NT2/D1 (cell line): ENCODE measurements at places on chromosomes 7 and 10.

- DNase-seq, result peak; percentile 78
These were observed 676.4 kb upstream of the ANKRD30A start for GRCh38 chr10:36448760-36449691.

DNA sequence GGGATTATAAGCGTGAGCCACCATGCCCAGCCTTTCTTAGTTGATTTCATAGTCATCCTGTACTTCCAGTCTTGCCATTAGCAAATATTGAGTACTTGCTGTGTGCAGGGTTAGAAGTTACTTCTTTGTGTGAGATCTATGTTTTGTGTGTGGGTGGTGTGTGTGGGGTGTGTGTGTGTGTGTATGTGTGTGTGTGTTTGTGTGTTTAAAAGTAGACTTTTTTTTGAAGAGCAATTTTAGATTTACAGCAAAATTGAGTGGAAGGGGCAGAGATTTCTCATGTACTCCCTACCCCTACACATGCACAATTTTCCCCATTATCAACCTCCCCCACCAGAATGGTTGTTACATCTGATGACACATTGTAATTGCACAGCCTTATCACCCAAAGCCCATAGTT, 48.2 kb downstream of the KAT6B start:
- DNase-seq, result no peak

DNA sequence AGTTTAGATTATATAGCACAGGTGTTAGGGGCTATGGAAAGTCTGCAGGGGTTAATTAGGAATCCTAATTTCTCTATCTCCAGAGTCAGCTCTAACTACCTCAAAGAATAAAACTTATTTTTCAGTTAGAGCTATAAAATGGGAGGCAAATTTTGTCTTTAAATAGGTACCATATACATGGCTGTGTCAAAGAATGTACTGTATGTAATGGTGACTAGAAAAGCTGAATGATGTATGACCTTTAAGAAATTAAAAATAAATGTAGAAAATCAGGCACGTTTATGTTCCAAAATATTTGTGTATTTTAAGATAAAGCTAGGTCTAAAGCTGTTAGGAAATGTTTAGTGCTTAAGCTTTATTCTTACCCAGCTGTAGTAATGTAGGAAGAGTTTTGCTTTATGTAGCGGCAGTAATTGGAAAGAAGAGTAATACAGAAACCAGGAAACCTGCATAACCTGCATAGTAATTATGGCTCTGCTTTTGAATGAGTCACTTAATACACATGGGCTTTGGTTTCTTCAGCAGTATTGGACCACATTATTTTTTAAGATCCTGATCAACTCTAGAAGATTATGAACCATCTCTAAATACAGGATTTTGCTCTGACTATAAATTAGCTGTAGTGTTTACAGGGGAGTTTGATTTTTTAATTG, 85.0 kb downstream of the KMT2E start:
- DNase-seq, result no peak

DNA sequence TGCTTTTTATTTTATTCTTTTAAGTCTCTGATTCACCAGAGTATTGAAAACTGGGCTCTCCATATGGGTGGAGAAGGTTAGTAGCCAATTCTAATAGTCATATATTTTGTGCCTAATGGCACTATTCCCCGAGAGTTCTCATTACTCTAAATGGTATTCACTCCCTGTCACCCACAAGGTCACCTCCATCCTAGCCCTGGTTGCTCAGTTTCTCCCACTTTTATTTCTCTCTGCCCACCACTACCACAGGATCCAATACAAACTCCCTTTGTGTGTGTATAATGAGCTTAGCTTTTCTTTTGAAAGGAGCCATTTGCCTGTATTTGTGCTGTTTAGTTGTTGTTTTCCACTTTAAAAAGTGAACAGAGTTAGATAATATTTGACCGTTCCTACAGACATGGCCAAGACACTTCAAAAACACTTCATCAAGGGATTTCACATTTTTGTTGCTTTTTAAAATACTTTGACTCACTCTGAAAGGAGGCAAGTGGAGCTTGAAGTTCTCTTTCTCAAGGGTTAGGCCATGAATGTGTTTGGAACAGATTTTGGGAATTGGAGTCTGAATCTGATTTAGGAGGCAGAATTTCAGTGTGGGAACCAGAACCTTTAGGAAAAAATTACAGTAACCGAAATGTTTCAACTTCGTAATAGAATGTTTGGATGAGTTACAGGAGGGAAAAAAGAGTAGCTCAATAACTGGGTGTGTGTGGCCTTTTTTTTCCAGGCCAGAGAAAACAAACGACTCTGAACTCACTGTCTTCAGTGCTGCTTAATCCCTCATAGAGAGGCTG, 321.3 kb downstream of the BICC1 start:
- no peak for DNase-seq

GRCh38 chr10:108323274-108323798, 1158.8 kb upstream of the SORCS1 start:
- DNase-seq, result no peak

DNA sequence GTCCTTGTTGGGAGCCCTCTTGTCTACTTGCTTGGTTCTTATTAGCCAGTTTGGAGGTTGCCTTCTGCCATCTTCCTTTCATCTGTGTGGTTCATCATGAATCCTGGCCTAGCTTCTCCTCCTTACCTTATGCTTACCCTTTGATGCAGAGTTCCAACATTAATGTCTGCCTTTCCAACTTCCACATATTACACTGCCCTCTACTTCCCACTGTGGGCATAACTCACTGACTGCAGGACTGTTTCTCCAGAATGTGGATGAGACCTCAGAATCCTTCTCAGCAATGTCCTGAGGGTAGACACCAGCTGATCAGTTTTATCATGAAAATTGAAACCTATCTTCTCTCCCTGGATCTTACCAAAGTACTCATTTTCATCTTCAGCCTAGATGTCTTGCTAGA, 491.0 kb downstream of the LRMDA start:
- no peak for DNase-seq

GRCh38 chr7:151514461-151515275, 5.0 kb downstream of the RHEB start:
- no peak for DNase-seq

DNA sequence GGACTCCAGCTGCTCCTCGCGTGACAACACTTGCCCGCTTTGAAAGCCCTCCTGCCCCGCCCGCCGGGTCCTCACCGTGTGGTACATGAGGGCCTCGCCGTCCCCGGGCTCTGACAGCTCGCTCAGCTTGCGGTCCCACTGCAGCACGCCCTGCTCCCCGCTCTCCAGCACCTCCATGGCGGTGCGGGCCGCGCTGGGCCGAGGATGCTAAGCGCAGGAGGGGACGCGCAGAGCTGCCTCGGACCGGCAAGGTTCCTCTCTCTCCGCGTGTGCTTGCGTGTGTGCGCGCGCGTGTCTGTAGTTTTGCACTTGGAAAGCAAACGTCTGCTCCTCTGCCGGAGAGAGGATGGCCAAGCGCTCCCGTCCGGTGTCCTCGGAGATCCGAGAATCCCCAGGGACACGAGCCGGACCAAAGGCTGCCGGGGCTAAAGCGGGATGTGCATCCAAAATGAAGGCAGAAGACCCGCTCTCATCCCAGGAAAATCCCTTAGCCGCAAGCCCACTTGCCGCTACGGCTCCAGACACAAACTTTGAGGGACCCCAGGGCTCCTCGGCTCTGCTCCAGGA, at the start of gene CREB3L2:
Gene CREB3L2, minus strand, starts transcription at position 558 of the 567 bp plus-strand sequence. Its CDS starts 381 bp downstream, at position 177.
- no peak for DNase-seq

- no peak for DNase-seq
These were observed 2.9 kb downstream of the LAT2 start for GRCh38 chr7:74212661-74213060.

- no peak for DNase-seq
These were observed 91.2 kb upstream of the RET start for GRCh38 chr10:42985436-42986316.

DNA sequence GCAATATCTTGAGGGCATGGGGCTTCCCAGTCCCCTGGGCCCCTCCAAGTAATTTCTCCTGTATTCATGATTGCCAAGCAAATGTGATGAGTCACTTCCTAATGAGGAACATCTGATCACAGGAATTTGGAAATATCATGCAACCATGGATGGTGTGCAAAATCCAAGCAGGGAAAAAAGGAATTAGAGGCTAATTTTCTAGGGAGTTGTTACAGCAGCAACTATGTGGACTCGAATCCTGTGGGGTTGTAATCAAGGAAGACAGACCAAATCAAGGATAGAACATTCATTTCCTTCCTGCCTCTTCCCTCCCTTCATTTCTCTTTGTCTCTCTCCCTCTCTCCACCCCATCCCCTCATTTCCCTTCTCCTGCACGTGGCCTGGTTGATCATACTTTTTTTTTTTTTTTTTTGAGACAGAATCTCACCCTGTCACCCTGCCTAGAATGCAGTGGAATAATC, 23.9 kb upstream of the AGFG2 start:
- DNase-seq, result no peak

DNA sequence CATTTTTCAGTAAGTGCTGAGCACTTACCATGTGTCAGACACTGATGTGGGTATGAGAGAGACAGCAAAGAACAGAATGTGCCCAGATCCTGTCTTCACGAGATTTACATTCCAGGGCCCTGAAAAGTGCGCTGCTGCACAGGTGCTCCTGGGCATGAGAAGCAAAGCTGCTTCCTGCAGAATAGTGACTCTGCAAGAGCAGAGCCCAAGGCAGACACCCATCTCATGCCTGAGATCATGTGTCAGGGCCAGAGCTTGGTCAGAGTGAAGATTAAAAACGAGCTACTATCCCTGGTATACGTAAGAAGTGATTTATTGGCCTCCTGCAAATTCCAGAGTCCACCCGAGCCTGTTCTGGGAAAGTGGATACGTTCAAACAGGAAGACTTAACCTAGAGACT, 824.4 kb downstream of the GRID1 start:
- DNase-seq, result no peak

DNA sequence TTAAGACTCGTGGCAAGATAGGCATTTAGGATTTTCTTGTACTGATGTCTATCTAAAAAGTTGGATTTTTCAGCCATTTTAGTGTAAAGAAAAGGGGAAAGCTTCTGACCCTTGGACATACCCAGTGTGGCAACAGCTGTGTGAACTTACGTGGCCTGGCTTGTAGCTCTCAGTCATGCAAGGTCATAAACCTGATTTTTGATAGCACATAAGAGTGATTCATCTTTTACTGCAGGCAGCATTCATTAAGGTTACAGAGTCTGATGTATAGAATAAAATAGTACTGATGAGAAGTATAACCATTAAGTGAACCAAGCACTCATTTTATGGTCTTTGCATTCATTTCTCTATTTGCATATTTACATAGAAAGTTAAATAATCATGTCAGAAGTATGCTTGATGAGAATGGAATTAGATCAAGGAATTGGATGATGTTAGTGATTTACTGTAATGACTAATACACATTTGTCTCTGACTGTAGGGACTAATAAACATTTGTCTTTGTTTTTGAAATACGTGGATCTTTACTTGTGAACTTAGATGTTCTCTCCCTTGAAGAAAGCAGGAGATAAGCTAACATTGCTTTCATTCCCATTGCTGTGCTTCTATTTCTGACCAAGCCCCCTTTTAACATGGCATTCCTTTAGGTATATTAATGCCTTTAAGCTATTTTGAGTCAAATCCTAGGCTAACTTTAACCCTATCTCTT, 88.2 kb downstream of the GSDME start:
- DNase-seq, result no peak

GRCh38 chr10:25174461-25175230, at the start of gene GPR158:
GPR158 (plus strand) TSS chr10:25175001; CDS start chr10:25175421, 420 bp downstream.
- DNase-seq, result peak; percentile 91

GRCh38 chr10:31929261-31930022, 811 bp upstream of the ARHGAP12 start:
- DNase-seq, result no peak

DNA sequence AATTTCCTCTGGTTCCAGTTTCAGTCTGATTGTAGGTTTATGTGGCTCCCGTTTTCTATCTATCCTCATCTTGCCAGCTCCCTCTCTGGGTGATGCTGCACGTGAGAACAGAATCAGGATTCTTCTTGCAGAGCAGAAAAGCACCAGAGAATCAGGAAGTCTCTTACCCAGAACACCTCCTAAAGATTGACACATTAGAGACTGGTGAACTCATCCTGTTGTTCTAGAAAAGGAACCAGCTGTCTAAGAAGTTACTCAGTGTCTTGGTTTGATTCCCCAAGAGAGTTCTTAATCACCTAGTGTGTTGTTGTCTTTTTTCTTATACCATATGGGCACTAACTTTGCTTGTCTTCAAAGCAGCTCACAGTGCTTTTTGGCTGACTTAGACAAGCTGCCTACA, 152.4 kb downstream of the DGKI start:
- no peak for DNase-seq

DNA sequence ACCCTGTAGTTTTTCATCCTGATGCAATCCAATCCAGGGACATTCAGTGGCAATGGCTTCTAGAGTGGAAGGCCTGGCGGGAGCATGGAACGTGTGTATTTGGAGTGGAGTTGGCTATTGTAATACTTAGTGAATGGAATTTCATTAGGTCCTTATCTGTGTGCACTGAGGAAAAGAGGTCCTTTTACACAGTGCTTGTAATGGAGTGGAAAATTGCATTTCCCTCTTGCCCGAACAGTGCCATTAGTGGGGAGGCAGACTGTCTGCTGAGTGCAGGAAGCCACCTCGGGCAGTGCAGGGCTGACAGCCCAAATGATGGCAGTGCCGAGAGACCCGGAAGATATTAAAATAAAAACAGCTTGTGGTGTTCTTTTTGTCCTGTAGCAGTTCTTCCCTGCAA, 786.6 kb downstream of the LRMDA start:
- no peak for DNase-seq

DNA sequence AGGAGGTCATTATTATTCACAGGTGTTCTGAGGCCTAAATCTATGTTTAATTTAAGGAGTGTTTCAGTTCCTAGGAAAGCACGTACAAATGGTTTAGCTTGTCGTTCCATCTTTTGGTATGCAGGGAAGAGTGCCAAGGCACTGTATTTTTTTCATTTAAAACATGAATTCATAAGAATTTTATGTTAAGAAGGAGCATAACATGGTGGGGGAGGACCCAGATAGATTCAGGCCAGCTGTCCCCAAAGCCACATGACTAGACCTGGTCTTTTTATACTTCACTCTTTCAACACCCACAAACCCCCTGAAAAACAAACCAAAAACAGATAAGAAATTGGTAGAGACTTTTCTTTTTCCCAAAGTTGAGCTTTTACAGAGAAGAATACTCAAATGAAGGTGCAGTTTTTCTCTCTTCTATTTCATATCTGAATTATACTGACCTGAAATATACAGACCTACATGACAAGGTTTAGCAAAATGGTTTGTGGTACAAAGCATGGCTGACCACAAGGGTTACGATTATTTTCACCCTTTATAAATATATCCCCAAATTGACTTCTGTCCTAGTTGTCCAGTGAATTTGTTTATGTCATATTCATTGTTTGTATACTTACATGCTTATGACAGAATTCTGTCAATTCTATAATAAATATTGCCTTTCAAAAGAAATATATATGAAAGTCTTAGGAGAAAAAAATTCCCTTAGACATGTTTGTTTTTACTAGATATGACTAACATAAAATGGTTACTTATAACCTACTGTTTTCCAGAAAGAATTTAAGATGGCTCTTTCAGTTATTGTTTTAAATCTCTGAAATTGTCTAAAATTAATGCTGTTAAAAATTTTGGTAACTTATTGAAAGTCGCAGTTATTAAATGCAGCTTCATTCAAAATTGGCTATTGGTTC, 71.3 kb downstream of the AP3M1 start:
- no peak for DNase-seq

GRCh38 chr10:91360461-91360860, 49.7 kb upstream of the HECTD2 start:
- DNase-seq, result no peak

GRCh38 chr10:43703286-43703685, 54.6 kb upstream of the ZNF32 start:
- DNase-seq, result no peak

GRCh38 chr10:35639728-35640401, 2.2 kb downstream of the FZD8 start:
- DNase-seq, result no peak

- no peak for DNase-seq
These were observed 411.6 kb upstream of the DPP6 start for GRCh38 chr7:153640586-153640985.

GRCh38 chr10:6457376-6457775, 122.7 kb downstream of the PRKCQ start:
- no peak for DNase-seq
